ENCODE measurements at places on chromosomes 7 and 10. TPM values are rescaled to one million over a fixed set of nuclear protein-coding genes. Genes with fewer than 3 reads are reported as not detected.

DNA sequence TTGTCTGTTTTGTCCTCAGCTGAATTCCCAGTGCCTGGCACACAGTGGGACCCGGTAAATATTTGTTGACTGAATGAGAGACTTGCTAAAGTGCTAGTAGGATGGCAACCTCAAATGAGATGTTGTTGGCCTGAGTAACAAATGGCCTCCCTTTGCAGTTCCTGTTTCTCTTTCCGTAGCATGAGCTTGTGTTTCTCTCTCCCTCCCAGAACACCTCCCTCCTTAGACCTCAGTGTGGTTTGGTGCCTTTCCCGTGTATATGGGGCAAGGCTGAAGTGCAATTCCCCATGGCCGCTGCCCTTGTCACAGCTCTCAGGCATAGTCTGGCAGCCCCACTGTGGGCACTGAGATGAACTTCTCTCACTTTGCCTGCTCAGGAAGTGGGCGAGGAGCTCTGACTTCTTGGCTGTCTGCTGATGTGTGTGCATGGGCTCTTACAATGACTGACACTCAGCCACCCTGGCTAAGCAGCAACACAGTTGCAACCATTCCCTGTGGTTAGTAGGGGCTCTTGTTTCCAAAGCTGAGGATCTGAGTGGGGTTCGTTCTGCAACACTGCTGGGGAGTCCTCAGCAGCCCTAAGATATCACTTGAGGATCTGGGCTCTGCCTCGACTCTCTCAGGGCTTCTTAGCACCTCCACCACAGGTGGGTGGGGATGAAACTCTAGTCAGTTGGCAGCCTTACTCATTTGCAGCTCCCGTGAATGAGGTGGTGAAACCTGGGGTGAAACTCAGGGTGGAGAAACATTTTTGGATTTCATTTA lies 136.1 kb downstream of the ICA1 start:
- no peak for DNase-seq

Gene SLC26A5
- not detected for polyA plus RNA-seq

Gene WEE2
- polyA plus RNA-seq = 0.13 TPM

Gene DYDC2
- polyA plus RNA-seq = 0.22 TPM

Gene ASAH2B
- polyA plus RNA-seq = 3.6 TPM

DNA sequence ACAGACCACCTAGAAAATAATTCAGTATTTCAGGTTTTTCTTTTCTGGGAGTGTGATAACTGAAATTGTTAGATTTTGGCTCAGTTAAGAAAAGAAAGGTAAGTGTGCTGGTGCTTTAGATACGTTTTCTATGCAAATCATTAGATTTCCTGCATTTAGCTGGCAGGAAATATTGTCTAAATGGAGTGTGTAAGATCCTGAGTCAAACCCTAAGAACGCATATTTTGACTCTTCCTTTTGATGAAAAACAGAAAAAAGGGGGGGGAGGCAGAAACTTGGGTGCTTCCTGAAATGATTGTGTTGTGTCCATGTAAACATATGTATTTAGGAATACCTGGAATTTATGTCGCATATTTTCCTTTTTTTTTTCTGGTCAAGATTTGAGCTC lies 1.2 kb downstream of the GRK5 start:
- DNase-seq = no peak

DNA sequence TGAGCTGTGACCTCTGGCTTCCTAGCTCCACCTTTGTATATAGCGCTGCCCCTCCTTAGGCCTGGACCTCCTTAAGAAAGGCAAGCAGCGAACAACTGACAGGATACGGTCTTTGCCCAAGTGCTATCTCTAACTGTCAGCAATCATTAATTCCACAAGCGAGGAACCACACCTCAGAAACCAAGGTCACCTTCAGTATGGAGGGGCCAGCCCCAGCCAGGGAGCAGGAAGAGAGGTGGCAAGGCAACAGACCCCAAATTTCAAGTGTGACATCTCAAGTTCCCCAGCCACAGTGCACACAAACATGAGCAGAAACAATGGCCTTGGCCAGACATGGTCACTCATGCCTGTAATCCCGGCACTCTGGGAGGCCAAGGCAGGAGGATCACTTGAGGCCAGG lies 4.8 kb upstream of the AOC1 start:
- no peak for DNase-seq

GRCh38 chr7:13336227-13336626 lies 648.8 kb downstream of the ARL4A start:
- DNase-seq = no peak

Gene SLC13A1
- 17.0 TPM for polyA plus RNA-seq

Gene FBXL13
- 1.5 TPM for polyA plus RNA-seq

Gene DNAJC2
- 14.4 TPM for polyA plus RNA-seq

Gene PPRC1
- polyA plus RNA-seq = 8.7 TPM

GRCh38 chr10:12609435-12609834 lies 260.1 kb downstream of the CAMK1D start:
- no peak for DNase-seq

DNA sequence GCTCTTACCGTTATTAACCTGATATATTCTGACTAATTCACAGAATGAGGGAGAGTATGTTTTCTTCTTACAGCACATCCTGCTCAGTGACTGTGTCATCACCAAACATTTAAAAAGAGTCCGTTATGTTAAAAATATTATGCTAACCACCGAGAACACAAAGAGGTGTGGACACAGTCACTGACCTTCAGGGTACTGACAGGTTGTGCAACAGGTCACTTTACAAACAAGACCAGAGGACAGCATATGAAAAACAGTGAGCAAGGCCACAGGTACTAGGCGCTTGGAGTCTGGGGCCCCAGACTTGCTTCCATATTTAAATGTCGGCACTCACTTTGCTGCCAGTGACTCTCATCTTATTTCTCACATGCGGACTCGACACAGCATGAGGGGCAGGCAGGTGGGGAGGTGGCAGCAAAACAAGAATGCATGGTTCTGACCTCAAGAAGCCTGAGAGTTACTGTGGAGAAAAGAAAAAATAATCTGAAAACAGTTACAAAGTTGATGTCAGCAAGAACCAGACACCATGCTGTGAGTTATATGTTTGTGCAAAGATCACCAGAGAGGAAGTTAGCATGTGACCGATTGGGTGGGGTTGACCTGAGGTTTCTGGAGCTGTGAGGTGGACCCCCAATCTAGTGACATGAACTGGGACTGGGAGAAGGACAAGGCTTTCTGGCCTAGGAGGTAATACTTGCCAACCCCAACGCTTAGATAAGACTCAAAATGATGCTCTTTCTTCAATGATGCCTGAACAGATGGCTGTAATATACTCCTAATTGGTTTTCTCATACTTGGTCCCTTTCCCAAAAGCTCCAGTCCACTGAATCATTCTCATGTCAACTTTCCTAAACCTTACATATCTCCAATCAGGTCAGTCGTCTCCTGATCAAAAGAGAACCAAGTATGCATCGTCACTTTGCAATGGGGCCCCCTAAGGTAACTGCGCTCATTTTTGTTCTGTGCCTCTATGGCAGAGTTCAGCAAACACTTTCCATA lies 102.4 kb downstream of the HIPK2 start:
- no peak for DNase-seq

DNA sequence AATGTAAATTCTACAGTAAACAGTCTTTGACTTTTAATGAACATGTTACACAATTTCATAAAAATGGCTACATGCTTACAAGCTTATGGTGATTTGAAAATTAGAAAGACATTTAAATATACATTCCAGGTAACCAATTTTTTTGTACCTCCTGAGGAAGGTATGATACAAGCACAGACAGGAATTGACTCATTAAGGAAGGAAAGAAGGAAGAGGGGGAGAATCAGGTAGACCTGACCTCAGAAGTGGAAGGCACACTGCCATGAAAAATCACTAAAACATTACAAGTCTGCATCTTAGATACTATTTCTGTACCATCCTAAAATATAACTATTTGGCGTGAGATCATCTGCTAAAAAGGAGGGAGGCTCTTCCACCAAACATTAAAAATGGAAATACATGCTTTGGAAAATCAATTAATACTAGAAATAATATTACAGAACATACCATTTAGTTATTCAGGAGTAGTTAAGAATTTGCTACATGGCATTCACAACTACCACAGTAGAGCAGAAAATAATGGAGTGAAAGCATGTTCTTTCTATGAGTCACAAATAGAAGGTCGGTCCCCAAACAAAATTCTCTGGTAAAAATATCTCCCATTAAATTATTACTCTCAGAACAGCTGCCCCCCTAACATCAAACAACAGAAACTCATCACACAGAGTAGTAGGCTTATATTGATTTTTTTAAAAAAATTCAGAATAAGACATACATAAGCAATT lies 15.2 kb downstream of the RAB11FIP2 start:
- no peak for DNase-seq

DNA sequence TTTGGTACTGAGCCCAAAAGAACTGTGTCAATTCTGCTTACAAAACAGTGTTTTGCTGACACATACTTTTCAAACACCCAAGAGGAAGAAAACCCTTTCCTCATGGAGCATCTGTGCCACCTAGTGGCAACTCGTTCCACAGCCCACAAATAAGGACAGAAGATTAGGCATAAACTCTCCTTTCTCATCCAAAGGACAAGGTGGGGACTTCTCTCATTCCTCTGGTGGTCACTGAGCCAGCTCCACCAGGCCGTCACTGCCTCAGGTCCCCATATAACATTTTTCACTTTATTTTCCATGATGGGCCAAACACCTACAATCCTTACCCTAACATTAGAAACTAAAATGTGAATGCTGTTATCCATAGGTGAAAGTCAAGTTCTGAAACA lies 76.9 kb downstream of the RNF216 start:
- no peak for DNase-seq

Gene GPRIN2
- polyA plus RNA-seq = 8.5 TPM

GRCh38 chr7:21334906-21335305 lies 93.0 kb upstream of the SP4 start:
- DNase-seq = no peak

DNA sequence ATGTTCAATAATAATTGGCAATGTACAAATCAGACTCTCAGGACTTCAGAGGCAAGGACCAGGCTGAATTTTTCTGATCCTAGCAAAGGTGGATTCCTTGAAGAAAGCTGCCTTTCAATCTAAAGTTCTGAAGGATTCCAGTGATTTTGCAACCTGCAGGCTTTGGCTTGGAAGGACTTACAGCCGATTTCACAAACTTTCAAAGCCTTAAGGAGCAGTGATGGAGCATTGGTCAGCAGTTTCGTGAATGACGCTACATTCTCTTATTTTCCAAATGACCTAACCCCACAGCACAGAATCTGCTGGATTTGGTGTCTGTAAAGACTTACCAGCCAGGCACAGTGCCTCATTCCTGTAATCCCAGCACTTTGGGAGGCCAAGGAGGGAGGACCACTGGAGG lies 167.5 kb downstream of the ARHGAP12 start:
- no peak for DNase-seq

- no peak for DNase-seq
These were observed 108.6 kb downstream of the CDK6 start for GRCh38 chr7:92727755-92728154.

Gene HACD1
- polyA plus RNA-seq = 11.4 TPM

- DNase-seq = no peak
These were observed 361.0 kb downstream of the ETV1 start for GRCh38 chr7:13628239-13629001.

Gene IL15RA
- polyA plus RNA-seq = 6.8 TPM

Gene TRIM50
- polyA plus RNA-seq = 14.0 TPM

DNA sequence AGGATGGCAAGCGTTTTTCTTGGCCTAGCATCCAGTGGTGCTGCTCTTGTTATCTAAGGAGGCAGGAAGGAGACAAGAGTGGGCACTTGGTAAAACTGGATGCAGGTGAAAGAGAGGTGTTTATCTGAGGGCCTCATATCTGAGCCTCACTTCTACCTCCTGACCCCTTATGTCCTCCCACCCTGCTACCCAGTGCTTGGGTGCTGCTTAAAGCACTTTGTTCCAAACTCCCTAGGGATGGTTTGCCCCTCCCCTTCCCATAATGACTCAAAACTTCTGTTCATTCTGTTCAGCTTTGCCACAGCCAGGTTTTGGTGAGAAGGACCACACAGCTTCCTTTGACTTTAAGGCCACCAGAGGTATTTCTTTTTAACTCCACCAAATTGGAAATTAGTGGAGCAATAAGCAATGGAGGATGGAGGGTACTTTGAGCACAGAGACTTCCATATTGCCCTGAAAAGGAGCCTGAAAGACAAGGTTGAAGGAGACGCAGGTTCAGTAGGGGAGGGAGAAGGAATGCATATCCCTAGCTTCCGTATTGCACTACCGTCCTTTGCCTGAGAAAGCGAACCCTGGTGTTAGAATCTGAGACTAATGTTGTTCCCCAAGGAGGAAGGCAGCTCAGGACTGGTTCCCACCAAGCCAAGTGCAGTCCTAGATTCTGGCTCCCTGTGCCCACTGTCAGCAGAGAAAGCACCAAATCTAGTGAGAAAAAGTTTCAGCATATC lies 30.1 kb downstream of the ENTPD1 start:
- no peak for DNase-seq

Gene SEMA3A
- polyA plus RNA-seq = 0.34 TPM

- DNase-seq = no peak
These were observed 40.9 kb downstream of the C1GALT1 start for GRCh38 chr7:7223250-7223649.

Gene LRRN3
- polyA plus RNA-seq = 0.54 TPM

Gene HTR5A
- not detected for polyA plus RNA-seq

DNA sequence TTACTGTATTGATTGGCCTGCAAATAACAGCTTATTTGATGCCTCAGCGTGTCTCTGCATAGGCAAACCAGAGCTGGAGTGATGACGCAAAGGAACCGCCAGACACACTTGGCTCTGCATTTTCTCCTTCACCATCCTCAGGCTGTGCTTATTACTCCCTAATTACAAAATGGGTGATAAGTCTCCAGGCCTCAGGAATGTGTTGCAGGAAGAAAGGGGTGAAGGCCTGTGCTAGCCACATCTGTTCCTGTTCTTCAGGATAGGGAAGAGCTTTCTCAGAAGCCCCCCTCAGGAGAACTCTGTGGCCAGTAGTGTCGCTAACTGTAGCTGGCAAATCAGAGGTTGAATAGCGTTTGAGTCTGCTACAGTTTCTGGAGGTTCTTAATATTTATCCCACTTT lies 5.1 kb downstream of the TDRD1 start:
- DNase-seq = no peak

DNA sequence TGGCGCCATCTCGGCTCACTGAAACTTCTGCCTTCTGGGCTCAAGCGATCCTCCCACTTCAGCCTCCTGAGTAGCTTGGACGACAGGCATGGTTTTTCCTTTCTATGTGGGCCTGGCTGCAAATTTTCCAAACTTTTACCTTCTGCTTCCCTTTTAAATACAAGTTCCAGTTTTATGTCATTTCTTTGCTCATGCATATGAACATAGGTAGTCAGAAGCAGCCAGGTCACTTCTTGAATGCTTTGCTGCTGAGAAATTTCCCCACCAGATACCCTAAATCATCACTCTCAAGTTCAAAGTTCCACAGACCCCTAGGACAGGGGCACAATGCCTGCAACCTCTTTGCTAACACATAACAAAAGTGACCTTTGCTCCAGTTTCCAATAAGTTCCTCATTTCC lies 21.6 kb upstream of the RPEL1 start:
- no peak for DNase-seq

Gene PRKAG2
- polyA plus RNA-seq = 40.9 TPM

Gene CPEB3
- polyA plus RNA-seq = 2.3 TPM

Gene CALHM1
- polyA plus RNA-seq = not detected

Gene COL26A1
- polyA plus RNA-seq = 3.5 TPM
